ENCODE measurements at places on chromosomes 13 and 19.

DNA sequence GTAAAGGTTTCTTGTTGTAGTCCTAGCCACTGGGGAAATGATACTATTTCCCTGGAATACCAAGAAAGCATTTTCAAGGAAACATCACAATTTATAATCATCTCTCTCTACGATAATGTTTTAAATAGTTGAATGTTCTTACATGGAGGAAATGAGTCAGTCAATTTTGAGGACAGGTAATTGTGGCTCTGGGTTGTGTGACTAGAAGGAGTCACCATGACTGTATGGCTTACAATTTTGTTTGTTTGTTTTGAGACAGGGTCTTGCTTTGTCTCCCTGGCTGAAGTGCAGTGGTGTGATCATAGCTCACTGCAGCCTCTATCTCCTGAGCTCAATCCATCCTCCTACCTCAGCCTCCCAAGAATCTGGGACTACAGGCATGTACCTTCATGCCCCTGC, 47.4 kb downstream of the COG3 start:
- DNase-seq: no peak

- no peak for DNase-seq
Measured at GRCh38 chr19:4391701-4392483, 8.5 kb downstream of the SH3GL1 start.

DNA sequence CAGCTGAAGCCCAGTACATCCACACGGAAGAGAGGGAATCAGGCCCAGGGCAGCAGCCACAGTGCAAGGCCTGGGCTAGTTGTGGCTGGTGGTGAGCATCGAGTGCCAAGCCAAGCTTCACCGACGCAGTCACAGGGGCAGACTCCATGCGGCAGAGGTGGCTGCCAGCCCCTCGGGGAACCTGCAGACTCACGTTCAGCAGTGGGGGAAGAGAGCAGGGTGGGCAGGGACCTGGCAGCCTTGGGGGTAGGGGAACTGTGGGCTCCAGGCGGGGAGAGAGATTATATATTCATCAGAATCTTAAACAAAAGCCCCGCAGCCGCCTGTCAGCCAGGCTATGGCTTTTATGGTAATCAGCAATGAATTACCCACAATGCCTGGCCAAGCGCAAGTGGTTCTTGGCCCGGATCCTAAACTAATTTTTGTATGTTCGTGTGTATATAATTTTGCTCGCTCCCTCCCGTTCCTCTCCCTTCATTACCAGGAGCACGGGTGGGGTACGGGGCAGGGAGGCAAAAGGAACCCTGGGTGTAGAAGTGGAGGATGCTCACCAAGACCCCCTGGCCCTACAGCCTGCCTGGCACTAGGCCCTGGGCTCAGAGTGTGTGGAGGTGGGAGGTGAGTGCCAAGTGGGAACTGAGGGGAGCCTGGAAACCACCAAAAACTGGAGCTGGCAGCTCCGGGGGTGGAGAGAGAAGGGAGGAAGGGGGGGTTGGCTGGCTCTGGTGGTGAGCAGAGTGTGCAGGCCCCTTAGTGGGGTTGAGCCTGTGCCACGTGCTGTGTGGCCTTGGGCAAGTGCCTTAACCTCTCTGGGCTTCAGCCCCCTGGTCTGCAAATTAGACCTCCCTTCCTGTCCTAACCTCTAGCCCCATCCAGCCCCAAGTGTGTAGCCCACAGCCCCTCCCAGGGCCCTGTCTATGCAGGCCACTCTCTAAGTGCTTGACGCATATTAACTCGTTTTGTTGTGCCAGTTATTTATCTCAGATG, 31.9 kb downstream of the PTPRS start:
- no peak for DNase-seq

- DNase-seq: no peak
Measured at GRCh38 chr19:56601375-56601774, 6.3 kb downstream of the ZNF71 start.

- DNase-seq: no peak
Measured at GRCh38 chr19:45216667-45217066, 28.5 kb downstream of the EXOC3L2 start.

GRCh38 chr13:98279473-98280175, 102.6 kb upstream of the RNF113B start:
- DNase-seq: no peak

GRCh38 chr13:109163037-109163379, 533.6 kb downstream of the MYO16 start:
- no peak for DNase-seq

DNA sequence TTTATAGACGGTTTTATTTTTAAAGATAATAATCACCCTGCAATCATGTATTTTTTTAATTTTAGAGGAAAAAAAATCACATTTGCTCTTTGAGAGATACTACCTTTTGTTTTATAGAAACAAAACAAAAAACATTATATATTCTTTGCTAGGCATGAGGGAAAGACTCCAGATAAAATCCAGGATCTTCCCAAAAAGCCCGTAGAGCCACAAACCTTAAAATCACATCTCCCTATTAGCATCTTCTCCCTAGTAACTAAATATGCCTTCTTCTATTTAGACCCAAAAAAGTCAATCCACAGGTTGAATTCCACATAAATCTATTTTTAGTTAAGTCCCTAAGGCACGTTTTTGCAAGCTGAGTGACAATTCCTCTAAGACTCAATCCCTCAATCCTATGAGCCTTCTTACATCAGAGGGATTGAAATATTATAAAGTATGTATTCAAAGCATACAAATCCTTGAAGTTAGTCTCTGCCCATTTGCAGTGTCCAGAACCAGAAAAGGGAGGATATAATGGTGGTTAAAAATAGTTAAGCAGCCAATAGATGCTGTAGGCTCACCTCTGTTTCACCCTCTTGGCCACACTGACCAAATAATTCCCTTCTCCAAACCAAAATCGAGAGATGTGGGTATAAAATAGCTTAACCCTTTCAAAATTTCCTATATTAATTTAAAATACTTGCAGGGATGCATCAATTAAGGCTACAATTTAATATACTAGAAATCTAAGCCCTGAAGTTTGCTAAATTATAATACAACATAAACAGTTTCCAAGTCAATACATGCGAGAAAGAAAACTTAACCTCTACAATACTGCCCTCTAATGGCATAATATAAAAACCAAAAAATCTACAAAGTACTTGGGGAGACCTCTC, 64.0 kb downstream of the SERP2 start:
- DNase-seq: no peak

DNA sequence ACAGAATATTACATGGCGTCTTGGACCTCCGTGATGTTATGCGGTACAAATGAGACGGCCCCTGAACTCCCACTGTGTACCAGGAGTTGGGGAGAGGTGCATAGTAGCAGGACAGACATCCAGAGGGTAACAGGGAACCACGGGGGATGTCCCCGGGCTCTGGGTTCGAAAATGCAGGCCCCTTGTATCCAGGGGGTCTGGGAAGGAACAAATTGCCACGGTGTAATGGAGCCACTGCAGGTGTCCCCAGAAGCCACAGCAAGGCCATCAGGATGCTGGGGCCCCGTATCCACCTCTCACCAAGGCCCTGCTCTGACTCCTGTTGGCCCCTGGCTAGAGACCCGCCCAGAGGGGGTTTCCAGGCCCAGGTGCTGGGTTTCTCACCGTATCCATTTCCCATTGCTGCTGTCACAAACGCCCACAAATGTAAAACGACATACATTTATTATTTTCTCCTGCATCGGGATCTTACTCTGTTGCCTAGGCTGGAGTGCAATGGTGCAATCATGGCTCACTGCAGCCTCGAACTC, 77.8 kb downstream of the INSR start:
- no peak for DNase-seq

- no peak for DNase-seq
Measured at GRCh38 chr13:43022934-43023288, 475 bp upstream of the DNAJC15 start.

DNA sequence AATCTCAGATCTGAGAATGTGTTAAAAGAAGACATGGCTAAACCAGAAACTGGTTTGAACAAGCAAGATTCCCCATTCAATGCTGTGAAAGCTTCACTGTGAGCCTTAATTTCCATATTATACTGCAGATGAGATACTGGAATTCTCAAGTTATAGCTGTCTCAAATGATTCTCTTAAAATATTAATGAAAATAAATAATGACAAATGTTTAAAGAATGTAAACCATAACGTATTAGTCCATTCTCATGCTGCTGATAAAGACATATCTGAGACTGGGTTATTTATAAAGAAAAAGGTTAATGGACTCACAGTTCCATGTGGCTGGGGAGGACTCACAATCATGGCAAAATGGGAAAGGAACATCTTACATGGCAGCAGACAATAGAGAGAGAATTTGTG, 667.8 kb downstream of the SLITRK1 start:
- DNase-seq: no peak

- DNase-seq: no peak
Measured at GRCh38 chr19:58336820-58337219, 10.0 kb downstream of the ZSCAN22 start.

DNA sequence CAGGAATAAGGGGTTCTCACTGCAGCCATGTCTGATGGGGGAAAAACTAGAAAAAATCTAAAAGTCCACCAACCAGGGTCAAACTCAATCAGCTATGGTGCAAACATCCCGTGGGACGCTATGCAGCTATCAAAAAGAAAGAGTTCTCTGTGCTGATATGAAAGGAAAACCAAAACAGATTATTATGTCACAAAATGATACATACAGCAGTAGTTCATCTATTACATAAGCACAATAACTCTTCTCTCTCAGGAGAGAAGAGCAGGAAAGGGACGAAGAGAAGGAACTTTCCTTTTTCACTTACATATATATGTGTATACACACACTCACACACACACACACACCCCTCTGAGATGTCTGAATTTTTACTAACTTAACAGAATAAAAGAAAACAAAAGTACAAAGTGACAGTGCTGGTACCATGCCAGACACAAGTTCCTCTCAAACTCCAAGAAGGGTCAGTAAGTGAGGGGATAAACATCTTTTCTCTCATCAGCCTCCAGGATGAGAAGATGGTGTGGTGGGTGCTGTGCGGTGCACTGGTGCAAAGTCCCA, 2.9 kb upstream of the FKRP start:
- no peak for DNase-seq

- DNase-seq: no peak
Measured at GRCh38 chr19:37973666-37974065, 66.7 kb downstream of the SIPA1L3 start.

DNA sequence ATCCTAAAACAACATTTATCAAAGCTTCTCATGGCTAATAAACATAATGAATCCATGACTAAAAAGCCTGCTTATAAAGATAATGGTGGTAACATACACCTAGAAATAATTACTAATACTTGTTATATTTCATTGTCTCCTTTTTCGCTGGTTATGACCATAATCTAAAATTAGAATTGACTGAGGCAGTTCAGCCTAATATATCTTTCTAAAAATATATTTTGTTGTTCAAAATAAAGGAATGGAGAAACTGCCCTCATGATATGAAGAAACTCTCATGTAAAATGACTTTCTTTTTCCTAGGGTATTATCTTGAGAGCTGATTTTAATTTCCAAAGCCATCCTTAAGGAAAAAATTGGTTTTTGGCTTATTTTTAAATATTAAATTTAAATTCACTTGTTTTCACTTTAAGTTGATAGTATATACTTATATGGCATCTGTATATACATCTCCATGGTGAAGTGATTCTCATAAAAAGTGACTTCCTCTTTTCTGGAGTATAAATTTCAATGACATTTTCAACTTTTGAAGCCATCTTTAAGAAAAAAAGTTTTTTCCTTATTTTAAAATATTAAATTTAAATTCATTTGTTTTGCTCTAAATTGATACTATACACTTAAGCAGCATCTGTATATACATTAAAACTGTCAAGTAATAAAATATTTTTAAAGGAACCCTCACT, 204.6 kb downstream of the VWA8 start:
- DNase-seq: no peak

DNA sequence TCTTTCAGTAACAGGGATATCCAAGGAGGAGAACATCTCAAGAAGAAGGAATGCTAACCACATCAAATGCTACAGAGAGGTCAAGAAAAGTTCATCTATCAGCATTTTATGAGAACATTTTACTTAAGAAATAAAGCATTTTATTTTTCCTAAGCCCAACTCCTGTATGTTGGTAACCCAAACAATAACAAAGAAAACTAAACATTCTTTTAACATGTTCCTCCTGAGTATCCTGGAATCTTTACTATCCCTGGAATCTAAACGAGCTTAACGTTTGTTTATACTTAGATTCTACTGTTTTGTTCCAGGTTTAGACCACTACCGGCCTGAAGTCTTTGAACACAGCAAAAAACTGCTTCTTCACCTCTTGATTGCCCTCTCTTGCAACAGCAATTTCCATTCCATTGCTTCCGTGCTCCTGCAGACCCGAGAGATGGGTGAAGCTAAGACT, 89.7 kb downstream of the ZAR1L start:
- no peak for DNase-seq

DNA sequence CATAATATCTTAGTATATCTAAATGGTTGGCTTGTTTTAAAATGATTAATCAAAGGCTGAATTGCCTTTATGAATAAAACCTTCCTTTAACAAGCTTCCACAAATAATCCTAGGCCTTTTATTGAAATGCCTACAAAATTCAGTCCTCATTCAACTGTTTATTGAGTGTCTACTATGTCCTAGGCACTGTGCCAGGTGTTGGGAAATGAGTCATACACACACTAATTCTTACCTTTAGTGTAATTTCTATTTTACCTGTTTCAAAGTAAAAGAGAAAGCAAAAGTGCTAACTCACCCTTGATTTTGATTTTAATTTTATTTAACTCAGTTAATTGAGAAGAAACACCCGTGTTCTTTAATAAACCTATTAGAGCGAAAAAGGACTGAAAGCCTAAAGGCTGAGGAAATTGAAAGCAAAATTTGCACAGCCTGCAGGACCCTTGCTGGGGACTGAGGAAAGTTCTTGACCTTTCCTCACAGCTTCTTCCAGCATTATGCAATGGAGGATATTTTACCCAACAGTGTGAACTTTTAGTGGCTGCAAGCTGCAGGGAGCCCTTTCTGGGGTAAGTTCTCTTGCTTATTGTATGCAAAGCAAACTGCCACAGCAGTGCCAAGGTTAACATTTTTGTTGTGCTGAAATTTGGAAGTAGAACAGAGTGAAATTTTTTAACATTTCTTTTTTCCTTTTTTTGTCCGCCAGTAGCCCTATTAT, 83.1 kb downstream of the B3GLCT start:
- DNase-seq: no peak

GRCh38 chr19:10193790-10194499, 808 bp downstream of the DNMT1 start:
- DNase-seq: peak; percentile 33

- no peak for DNase-seq
Measured at GRCh38 chr13:51765142-51765515, 38.8 kb downstream of the DHRS12 start.

GRCh38 chr19:17873786-17874757, 2.3 kb downstream of the SLC5A5 start:
- DNase-seq: no peak

- no peak for DNase-seq
Measured at GRCh38 chr13:100797921-100798320, 123.3 kb upstream of the TMTC4 start.

DNA sequence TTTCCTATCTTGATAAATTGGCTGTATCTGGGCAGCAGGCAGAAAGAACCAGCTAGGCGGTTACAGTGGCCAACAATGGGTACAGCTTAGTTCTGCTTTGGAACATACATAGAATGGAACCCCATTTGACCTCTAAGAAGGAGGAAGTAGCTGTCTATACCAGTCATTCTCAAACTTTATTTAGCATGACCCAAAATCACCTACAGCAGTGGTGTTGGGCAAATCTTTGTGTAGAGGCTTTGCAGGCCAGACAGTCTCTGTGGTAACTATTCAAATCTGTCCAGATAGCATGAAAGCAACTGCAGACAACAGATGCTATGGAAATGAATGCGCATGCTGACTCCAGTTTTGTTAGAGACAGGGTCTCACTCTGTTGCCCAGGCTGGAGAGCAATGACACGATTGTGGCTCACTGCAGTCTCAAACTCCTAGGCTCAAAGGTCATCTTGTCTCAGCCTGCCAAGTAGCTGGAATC, 12.0 kb upstream of the KCNC3 start:
- DNase-seq: no peak
